ENCODE measurements at places on chromosomes 7 and 10.

GRCh38 chr10:97703398-97704067 lies 10.0 kb upstream of the MARVELD1 start:
- no peak for DNase-seq

- no peak for DNase-seq
These were observed 3.5 kb downstream of the NOS3 start for GRCh38 chr7:150994141-150994837.

DNA sequence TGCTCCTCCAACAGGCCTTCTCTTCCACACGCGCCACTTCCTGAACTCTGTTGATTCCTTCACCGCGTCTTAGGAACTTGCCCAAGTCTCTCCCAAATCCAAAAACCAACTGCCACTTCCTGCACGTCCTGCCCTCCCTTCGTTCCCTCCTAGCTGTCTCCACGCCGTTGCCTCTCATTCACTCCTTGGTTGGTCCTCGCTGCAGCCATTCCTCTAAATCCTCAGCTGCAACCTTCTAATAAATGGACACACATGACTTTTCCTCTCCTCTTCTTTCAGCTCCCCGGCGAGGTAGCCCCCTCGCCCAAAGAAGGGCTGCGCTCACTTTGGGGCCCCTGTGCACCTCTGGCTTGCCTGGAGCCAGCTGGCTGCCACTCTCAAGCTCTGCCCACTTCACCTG lies 110.2 kb downstream of the XRCC2 start:
- DNase-seq: no peak

GRCh38 chr7:155343661-155344121 lies 46.0 kb downstream of the INSIG1 start:
- DNase-seq: no peak

- no peak for DNase-seq
These were observed 31.7 kb downstream of the TRDMT1 start for GRCh38 chr10:17169803-17170202.

DNA sequence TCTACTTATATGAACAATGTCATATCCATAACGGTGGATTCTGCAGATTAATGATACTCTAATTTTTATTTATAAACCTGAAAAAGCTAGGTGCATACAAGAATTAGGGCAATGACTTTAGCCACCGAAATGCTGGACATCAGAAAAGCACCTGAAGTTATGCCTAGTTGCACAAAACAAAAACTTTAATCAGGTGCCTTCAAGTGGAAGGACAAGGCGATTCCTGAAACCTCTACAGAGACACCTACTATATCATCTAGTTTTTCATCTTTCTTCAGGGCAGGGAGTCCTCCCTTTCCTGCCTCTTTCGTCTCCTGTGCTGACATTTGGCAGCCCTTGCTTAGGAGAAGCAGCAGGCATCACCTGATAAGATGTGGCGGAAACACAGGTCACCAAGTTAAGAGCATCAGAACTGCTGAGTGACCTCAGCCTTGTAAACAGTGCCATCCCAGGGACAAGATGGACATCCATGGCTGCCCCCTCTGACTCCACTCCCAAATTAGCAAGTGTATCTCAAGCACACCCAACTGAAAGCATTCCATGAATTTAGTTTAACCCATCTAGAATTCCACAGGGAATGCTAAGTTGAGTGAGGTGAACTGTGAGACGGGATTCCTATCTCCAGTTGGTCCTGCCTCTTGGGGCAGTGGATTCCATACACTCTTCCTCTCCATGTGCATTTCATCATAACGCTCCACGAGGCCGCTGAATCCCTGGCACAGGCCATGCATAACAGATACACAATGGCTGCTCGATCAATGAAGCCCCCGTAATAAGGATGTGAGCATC lies 5.8 kb downstream of the ITPRIP start:
- DNase-seq: no peak

GRCh38 chr7:13770305-13770704 lies 219.2 kb downstream of the ETV1 start:
- no peak for DNase-seq

DNA sequence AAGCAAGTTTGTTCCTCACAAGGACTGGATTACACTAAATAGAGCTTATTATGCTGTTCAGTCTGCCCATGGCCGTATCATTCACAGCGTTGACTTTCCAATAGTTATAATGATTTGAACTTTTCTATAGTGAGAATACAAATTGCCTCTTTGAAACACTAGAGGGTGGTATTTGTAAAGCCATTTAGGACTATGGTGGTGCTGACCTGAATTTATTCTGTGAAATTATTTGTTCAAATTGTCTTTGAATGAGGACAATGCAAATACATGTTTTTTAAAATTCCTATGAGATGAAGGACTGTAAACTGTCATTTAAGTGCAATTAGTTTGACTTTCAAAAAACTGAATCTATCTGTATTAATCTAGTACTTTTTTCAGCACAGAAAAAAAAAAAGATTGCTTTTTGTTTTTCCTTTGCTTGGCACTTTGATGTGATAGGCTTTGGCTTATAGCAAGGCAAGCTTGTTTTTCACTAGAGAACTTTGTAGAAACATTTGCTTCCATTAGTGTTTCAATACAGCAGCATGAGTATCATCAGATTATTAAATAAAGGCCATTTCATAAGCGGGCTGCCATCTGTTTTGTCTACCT lies 122.7 kb upstream of the TMEM229A start:
- DNase-seq: peak; percentile 31

GRCh38 chr10:86968271-86968993 lies at the start of gene ADIRF:
ADIRF (plus strand) TSS chr10:86968482; CDS start chr10:86968545, 63 bp downstream.
- DNase-seq: no peak

DNA sequence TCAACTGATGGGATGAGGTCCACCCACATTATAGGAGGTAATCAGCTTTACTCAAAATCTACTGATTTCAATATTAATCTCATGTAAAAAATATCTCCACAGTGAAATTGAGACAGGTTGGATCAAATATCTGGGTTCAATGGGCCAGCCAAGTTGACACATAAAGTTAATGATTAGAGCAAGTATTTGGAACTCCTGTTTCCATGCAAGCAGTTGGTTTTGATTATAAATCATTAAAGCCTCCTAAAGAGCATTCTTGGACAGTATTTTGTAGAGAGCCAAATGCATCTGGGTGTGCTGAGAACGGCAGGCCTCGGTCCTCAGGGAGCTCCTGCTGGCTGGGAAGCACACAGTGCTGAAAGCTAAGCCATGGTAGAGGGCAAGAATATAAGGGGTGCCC lies 126.9 kb upstream of the BTBD16 start:
- DNase-seq: no peak

DNA sequence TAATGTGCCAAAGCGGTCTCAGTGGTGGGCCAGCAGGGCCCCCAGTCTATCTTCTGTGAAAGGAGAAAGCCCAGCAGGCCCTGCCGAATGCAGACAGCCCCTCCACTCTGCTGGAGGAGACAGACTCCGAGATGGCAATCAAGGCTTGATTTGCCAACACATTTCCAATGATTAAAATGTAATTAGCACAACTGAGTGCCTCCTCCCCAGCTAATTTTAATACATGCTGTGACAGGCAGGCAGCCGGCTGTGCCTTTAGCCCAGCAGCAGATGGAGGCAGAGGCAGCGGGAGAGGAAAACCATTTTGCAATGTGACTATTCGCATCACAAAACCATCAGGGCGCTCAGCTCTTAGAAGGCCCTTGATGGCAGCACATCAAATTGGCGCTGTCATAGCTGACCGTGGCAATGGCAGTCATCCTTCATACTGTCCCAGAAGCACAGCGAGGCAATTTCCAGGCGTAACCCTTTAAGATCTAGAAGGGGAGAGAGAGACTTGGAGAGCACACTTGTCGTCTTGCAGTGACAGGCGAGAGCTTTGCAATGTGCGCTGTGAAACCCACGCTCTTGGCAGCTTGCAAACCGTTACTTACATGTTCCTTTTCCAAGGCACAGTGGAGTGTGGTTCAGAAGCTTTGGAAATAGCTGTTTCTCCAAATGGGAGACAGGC lies 714.8 kb upstream of the GALNT17 start:
- no peak for DNase-seq

DNA sequence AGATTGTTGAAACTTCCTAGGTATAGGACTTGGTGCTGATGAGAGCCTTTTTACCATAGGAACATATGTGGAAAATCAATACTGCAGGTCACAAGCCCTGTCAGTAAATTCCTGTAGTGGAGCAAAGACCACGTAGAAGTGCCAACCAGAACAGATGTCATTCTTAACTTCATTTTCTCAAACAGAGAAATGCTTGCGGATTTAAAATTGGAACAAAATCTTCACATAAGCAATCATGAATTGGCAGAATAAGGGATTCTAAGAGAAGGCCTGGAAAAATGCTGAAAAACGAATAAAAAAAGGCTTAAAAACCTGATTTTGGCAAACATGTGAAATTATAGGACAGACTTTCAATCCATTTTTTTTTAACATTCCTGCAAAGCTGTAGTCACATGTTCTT lies 80.8 kb upstream of the SMIM30 start:
- DNase-seq: no peak

DNA sequence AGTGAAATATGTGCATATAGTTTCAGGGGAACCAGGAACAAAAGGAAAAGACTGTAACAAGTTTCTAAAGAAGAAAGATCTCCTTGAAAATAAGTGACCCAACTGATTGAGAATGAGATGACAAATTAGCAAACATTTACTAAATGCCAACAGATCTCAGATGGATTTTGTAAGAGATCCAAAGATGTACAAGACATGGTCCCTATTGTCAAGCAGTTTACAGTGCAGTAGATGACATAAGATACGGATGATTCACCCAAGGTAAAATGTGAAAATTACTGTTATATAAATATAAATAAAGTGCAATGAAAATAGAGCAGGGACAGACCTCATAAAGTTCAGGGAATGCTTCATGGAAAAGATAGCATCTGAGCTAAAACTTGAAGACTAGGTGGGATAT lies 121.5 kb upstream of the FZD1 start:
- DNase-seq: no peak

DNA sequence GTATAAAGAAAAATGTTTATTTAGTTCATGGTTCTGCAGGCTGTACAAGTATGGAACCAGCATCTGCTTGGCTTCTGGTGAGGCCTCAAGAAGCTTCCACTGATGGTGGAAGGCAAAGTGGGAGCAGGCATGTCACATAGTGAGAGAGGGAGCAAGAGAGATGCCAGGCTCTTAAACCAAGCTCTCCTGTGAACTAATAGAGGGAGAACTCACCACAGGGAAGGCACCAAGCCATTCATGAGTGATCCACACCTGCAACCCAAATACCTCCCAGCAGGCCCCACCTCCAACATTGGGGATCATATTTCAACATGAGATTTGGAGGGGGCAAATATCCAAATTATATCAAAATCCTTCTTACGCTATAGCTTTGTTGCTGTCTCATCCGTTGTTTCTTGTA lies 113.1 kb downstream of the CPED1 start:
- DNase-seq: no peak

DNA sequence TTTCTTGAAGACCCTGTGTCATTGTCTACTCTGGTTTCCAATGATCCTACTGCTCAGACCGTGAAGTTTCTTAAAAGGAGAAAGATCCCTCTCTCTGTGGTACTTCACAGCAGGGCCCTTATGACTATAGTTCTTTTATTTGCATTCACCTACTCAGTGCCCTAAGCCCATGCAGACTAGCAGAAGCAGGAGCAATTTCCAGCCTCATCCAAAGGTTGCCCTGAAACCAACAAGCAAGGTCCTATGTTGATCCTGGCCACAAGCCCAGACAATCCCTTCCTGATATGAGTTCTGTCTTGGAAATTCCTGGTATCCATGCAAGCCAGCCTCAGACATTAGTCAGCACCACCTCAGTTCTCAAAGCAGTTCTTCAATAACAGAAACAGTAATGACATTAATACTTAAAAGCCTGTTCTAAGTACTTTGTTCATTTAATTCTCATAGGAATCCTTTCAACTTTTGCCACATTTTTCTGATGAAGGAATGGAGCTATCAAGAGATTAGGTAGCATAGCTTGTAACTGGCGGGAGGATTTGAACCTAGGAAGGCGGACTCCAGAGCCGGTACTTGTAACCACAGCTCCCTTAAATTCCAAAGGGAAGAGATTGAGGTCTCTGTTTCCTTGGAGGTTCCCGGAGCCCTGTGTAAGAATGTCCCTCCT lies 58.1 kb upstream of the ST8SIA6 start:
- DNase-seq: no peak

DNA sequence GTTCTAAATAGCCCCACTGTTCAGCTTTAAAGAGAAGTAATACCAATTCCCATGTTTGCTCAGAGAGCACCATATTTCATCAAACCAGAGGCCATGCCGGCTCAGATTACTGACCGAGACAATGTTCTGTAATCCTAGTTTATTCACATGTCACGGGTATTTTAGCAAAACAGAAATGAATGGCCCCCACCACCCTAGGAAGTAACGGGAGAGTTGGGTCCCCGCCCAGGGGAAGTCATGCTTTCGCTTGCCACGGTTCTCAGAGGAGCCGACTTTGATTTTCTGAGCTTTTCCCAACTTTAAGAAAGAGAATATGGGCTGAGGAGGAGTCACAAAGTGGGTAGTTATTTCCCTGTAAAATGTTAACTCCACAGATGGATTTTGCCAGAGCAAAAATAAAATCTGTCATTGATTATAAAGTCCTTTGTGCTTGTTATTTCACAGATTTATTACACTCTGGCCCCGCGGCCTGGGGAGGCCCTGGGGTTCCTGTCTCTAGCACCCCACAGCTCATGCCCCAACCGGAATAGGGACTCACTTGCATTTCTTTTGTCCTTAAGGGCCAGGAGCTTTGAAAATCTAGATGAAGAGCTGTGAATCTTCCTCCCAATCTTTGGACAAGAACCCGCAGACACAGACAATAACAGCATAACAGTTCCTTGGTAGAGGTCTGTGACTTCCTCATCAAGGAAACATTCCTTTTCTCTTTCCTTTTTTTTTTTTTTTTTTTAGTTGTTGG lies 3.7 kb upstream of the GDF10 start:
- DNase-seq: no peak

DNA sequence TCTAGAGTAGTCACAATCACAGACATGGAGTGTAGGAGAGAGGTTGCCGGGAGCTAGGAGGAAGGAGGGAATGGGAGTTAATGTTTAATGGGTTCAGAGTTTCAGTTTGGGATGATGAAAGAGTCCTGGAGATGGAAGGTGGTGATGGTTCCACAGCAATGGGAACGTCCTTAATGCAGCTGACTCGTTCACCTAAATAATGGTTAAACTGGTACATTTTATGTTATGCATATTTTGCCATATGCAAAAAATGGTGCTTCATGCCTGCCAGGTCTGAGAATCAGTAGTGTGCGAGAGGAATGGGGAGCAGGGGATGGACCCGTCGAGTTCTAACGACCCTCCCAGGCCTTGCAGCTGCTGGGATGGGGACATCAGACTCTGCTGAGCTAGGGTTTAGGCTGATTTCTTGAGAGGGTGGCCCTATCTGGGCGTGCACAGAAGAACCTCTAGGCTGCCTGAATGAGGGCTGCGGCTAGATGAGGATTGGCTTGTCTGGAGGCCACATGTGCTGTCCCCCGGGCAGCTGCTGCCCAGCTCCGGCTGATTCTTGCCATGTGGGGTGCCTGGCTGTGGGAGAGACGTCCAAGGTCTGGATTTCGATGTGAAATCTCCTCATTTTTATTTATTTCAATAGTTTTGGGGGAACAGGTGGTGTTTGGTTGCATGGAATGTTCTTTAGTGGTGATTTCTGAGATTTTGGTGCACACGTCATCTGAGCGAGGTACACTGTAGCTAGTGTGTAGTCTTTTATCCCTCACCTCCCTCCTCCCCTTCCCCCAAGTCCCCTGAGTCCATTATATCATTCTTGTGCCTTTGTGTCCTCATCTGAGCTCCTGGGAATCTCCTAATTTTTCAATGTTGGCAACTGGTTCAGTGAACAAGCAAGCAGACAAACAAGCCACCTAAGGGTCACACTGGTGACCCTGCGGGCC lies 116.0 kb downstream of the GRK5 start:
- DNase-seq: no peak

Data from NCI-H2081 treated with DMSO at 0.1 percent for 48 hours (cell line).